ENCODE measurements at places on chromosomes 11 and 22.

GRCh38 chr22:26606611-26607010 lies 11.2 kb downstream of the CRYBB1 start:
- DNase-seq, result no peak

- no peak for DNase-seq
Measured at GRCh38 chr11:34754171-34754823, 133.4 kb downstream of the EHF start.

- DNase-seq, result no peak
Measured at GRCh38 chr22:44691796-44692661, 10.0 kb upstream of the PRR5 start.

- no peak for DNase-seq
Measured at GRCh38 chr22:17882727-17883126, 108.5 kb upstream of the BID start.

- no peak for DNase-seq
Measured at GRCh38 chr11:12735262-12735661, 61.0 kb downstream of the TEAD1 start.

Measured in T follicular helper cell (primary cell).